ENCODE measurements at places on chromosomes 12 and 14.

GRCh38 chr14:52329678-52330369 lies 15.7 kb downstream of the PTGER2 start:
- no peak for DNase-seq

GRCh38 chr12:68617160-68617926 lies 6.6 kb downstream of the RAP1B start:
- DNase-seq, result peak; percentile 77

DNA sequence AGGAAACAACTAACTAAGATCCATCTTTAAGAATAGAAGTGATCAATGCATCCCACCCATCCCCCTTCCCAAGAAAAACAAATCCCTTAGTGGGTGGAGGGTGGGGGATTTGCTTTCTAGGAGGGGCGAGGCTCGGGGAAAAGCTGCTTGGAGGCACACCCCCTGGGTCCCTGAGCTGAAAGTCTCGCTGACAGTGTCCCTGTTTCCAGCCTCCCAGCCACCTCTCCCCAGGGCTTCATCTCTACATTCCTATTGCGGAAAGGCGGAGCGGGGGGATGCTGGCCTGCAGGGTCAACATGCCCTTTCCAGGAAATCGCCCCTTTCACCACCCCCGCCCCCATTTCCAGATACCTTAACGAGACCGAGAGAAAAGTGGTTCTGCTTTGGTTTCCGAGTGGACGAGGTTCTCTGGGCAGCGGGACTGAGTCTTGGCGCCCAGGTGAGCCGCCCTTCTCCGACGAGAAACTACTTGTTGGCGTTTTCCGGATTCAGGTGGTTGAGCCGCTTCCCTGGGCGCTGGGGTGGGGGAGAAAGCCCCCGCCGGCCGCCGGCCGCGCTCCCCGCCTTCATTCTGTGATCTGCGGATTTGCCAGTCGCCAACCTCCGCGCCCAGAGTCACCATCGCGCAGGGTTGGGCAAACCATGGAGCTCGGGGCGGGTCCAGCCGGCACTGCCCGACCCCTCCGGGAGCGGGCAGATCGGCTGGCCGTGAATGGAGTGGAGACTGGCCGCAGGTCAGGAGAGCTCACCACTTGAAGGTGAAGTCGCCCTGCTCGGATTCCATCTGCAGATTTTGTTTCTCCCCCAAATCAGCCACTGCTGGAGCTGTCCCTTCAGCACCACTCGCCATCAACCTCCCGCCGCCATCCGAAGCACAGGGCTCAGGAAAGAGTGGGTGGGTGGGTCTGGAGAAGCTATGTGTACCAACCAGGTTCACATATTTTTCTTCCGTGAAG lies 505 bp downstream of the KCNC2 start:
- DNase-seq, result peak; percentile 28

GRCh38 chr12:27534060-27534764 lies 10.2 kb downstream of the PPFIBP1 start:
- DNase-seq, result no peak

GRCh38 chr12:27619308-27619707 lies 76.9 kb upstream of the REP15 start:
- DNase-seq, result peak; percentile 95

DNA sequence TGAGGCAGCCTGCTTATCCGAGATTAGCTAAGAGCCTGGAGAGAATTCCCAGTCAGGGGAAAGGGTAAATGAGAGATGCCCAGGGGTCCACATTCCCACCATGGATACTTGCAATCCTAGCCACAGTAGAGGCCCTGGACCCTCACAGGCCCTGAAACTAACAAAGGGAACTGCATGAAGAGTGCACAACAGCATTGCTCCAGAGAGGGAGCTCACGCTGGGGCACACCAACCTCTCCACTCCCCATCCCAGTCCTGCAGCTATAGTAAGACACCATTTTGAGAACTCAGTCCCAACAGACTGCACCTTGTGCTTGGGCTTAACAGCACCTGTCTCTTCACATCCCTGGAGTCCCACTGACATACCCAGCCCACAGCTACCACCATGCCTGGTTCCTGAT lies 30.5 kb downstream of the CEP83 start:
- DNase-seq, result no peak

DNA sequence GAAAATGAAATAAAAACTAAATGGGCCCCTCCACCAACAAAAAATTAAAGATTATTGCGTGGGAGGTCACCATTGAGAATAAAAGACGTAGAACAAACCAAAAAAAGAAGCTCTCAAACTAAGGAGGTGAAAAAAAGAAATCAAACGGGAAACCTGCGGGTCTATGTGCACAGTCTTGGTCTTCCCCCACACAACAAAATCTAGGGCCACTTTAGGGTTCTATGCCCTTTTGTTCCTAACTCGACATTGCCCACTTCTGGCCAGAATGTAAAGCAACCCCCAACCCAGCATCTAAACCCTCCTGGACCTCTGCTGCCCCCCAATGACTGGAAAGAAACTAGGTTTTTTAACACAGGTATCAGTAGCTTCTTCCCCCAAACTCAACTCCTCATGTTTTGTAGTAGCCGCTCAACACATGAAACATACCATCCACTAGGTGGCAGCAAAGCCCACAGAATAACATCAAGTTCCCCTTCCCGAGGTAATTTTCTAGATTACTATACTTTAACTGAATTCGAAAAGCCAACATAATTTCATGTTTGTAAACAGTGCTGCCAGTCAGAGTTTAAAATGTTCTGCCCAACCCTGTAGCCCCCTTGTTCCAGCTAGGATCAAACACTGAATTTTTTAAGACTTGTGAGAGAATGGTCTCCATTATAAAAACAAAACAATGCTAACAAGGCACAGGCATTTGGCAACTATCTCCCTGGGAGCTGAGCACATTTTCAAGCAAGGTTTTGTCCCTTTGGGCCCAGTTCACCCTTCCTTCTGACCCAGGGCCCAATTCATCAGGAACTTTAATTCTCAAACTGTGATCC lies 18.7 kb downstream of the DAD1 start:
- DNase-seq, result peak; percentile 80

DNA sequence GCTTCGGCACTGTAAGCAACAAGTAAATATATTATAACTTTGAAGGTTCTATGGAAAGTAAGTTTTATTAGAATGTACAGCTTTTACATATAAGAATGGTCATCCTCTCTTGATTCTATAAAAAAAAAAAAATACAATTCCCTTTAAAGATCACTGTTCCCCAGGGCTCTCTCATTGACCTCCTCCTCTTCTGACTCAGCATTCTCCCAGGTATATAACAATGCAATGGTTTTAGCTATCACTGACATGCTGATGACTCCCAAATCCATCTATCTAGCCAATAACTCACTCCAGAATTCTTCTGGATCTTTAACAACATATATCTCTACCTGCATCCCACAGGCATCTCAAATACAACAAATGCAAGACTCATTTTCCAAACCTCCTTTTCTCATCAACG lies 62.7 kb downstream of the EEA1 start:
- DNase-seq, result no peak

DNA sequence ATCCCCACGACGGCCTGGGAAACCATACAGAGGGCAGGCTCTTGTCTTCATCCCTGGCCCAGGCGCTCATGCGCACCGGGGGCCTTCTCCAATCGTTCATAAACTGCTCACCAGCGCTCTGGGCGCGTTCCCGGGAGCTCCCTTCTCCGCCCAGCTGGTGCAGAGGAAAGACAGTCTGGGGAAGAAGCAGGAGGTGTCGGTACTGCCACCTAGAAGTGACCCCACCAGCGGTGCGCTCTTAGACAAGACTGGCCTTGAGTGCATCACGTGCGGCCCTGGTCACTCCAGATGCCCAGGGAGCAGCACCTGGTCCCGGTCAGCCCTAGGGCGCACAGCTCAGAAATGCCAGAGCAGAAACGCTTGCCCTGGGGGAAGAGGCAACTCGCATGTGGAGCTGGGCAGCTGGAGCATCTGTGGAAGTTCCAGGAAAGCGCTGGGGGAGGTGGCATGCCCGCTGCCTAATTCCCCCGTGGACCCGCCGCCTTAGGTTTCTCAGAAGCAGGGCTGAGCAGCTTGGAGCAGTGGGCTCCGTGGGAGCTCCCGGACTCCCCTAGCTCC lies 2.5 kb downstream of the GSC start:
- no peak for DNase-seq

GRCh38 chr14:30673071-30673470 lies 51.0 kb downstream of the SCFD1 start:
- no peak for DNase-seq

- peak; percentile 29 for DNase-seq
Measured at GRCh38 chr14:20501346-20501745, 4.0 kb upstream of the RNASE10 start.

DNA sequence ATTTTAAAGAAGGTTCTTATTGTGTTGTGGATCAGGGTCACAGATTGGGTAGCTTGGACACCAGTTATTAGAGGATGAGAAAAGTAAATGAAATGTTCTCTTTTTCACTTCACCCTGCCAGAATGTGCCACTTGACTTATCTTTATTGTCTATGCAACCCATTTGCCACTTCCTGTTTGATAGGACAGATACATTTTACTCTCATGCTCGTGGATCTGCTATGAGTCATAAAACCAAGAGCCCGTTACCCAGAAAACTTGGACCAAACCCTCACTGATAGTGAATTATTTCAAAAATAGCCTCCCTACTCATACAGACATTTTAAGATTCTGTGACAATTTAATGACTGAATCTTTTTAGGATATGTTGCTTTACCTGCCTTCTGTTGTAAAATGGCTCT lies 1.8 kb downstream of the ISCA2 start:
- no peak for DNase-seq

- DNase-seq, result peak; percentile 49
Measured at GRCh38 chr12:13114251-13115052, 11.0 kb upstream of the GSG1 start.

DNA sequence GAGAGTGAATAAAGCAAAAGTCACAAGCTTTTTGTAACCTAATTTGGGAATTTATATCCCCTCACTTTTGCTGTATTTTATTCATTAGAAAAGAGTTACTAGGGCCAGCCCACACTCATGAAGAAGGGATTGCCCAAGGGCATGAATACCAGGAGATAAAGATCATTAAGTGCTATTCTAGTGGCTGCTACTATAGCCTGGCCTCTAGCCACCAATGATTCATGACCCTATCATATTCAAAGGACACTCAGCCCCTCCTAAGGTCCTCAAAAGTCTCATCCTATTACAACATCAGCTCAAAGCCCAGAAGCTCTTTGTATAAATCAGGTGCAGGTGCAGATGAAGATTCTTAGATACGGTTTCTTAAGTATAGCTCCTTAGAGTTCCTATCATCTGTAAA lies 518.1 kb downstream of the TRHDE start:
- no peak for DNase-seq

- no peak for DNase-seq
Measured at GRCh38 chr12:18343708-18344107, 82.4 kb downstream of the PIK3C2G start.

- DNase-seq, result no peak
Measured at GRCh38 chr12:14678547-14679150, 17.8 kb downstream of the GUCY2C start.

- no peak for DNase-seq
Measured at GRCh38 chr14:66041582-66041981, 444.6 kb upstream of the CCDC196 start.

DNA sequence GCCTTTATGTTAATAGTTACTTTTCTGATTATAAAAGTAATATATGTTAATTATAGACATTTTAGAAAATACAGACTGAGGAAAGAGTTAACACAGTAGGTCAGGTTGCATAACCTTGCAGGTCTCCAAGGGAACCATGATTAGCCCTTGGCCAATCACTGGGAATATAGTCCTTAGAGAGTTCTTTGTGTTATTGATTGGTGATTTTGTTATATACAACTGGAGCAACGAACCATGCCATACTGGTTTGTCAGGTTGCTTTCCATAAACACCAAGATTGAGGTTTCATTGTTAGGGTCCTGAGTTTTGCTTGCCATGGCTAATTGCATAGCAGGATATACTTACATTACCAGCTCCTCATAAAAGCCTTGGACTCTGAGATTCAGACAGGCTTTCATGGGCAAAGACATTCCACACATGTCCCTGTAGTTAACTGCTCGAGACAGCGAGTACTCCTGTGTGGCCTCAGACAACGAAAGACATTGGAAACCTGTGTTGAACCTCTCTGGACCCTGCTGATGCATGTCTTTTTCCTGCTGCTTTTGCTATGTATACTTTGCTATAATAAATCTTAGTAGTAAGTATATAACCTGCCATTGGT lies 33.7 kb downstream of the MAPK1IP1L start:
- DNase-seq, result no peak

- DNase-seq, result peak; percentile 46
Measured at GRCh38 chr14:74859757-74860552, 16.0 kb downstream of the PROX2 start.

All from fibroblast of skin of right biceps (primary cell).